ENCODE measurements at places on chromosomes 2 and 18.

DNA sequence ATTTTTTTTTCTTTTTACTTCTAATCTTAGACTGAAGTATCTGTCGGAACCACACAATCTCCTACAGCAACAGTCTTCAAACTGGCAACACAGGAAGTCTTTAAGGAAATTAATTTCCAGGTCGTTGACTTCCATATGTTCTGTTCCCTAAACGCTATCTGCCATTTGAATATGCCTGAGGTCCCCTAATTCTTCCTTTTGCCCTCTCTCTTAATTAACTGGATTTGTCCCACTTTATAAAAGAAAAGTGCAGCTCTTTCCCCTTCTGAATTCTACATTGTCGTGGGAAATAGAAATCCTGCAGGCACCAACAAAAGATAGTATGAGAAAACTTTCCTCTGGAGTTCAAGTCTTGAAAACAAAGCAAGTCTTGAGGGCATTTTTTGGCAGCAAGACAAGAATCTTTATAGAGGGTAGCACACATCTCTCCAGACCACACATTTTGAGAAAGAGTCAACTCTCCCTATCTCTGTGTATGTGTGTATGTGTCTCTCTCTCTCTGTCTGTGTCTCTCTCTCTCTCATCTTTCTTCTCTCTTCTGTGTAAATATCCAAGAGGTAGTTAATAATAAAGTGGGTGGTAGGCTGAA lies 879.8 kb downstream of the SOCS6 start:
- DNase-seq: no peak

DNA sequence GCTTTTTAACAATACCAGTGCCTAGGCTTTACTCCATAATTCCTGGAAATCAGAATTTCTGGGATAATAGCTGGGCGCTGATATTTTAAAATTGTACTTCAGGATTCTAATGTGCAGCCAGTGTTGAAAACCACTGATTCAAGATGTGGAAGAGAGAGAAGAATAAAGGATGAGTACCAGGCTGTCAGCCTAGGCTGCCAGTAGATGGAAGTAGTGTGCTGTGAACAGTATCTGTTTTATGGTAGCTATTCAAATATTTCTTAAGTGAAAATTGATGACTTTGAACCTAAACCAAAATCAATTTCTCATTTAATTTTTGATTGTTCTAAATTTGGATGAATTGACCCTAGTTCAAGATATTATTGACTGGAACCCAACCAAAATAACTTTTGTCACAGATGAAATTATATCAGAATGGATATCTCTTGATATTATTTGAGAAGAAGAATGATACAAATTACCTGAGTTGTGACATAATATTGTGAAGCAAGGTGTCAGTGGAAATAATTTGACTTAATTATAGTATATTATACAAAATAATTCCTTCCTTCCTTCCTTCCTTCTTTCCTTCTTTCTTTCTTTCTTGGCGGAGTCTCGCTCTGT lies 88.0 kb downstream of the COMMD1 start:
- no peak for DNase-seq

GRCh38 chr2:174585146-174585545 lies 12.5 kb downstream of the WIPF1 start:
- DNase-seq: no peak

- DNase-seq: no peak
Measured at GRCh38 chr18:57175532-57175931, 28.6 kb downstream of the BOD1L2 start.

DNA sequence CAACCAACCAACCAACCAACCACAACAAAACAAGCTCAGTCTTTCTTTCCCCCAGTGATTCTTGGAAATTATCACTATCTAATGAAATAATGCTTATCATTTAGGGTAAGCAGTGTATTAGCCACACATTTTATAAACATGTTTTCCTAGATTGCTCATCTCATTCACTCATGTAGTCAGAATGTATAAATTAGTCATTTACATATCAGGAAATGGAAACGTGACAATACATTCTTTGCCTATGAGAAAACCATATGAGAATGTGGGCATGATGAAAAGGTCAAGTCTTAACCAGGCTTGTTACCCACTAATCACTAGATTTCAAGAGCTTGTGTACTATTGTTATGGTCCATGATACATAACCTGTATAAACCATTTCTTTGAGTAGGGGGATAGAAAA lies 1583.4 kb upstream of the PIK3C3 start:
- peak; percentile 44 for DNase-seq

DNA sequence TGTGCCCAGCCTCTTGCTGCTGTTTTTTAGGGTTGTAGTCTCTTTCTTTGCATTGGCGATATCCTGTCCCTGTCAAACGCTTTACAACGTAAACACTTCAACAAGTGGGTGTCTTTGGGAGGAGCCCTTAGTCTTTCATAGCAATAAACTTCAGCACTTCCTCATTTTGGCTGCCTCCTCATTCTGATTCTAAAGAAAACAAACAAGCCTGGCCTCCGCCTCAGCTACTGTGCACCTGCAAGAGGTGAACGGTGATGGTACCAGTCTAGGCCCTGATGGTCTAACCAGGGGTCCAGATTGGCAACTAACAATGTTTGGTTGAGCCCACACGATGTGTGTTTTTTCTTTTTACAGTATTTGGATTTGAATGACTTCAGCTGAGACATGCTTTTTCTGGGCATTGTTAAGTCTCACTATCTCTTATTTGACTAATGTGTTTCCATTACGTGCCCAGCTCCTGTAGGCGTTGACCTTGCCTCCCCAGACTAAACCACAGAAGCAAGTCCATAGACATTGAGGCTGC lies 53.2 kb upstream of the CUL3 start:
- no peak for DNase-seq

DNA sequence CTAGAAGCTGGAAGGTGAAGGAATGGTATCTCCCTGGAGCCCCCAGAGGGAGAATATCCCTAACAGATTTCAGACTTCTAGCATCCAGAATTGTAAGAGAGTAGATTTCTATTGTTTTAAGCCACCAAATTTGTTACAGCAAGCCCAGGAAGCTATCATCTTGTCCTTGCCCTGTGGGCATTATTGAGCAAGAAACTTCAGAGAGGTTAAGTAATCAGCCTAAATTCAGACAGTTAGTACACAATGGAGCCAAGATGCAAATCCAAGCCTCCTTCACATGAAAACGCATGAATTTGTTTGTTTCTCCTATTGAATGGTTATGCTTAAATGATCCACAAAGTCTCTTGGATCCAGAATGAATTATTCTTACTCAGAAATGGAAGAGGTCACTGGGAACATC lies 55.2 kb upstream of the TRIB2 start:
- DNase-seq: no peak

DNA sequence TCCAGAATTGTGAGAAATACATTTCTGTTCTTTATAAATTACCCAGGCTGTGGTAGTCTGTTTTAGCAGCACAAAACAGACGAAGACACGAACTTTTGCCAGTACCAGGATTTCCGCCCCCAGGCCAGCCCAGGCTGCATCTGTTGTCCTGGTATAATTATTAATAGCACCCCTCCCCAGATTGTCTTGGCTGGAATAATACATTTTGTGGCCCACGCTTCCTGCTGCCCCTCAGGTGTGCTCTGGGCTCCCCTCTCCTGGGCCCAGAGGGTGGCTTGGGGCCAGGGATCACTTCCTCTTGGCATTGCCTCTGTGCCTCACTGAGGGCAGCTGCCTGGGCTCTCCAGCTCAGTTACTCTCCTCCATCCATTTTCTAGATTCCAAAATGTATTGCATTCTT lies 102.1 kb upstream of the HS6ST1 start:
- DNase-seq: no peak

GRCh38 chr2:137888845-137889244 lies 75.4 kb upstream of the HNMT start:
- DNase-seq: no peak

DNA sequence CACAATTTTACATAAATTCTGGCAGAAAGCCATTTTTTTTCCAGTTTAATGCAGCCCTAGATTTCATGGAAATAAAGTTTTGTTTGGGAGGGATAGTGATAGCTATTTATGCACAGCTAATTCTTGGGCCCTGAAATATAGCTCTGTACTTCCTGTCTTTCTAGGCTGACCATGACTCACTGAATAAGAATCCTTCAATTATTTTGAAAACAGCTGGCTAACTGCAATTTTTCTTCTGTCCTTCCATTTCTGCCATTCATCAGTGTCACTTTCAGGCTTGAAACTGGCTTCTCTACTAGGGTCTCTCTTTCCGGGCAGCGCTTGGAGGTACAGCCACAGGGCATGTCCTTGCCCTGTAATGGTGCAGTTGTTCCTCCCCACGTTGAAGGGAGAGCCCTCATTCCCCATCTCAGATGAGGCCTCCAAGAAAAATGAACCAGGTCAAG lies 97.1 kb upstream of the TMEM178A start:
- peak; percentile 53 for DNase-seq

DNA sequence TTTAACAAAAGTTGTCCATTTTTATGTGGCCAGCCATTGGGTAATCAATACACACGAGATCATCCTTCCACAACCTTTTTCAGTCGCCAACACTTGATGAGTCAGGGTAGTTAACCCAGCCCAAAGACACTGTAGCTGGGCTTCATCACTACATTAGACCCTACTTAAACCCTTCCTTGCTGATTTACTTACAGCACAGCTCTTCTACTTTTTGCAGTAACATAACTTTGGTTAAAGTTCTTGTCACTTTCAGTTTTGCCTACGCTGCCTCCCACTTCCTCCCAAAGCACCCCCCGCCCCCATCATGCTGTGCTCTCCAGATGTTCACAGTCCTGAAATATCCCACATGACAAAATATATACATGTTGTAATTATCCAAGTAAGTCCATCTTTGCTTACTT lies 103.6 kb downstream of the CDK15 start:
- no peak for DNase-seq

All from GM04503 (cell line).